CD4-positive, alpha-beta T cell treated with Interleukin-2 at 100 ng/mL for 4 hours (primary cell): ENCODE measurements at places on chromosomes 12 and 14.

GRCh38 chr12:126114441-126114840, 1049.2 kb downstream of the AACS start:
- no peak for DNase-seq

DNA sequence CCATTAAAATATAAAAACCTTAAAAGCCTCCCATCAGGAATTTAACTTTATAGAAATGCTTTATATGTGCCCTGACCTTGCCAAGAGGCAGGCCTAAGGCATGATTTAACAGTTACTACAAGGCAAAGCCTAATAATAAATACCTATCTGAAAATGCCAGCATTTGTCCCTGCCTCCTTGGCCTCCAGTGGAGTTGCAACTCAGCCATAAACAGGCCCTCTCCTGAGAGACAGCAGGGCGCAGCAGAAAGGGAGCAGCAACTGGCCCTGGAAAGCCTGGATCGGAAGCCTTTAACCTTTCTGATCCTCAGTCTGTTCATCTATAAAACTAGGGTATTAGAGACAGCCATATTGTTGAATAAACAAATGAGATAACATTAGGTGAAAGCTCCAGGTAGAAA, 324.4 kb downstream of the PAWR start:
- no peak for DNase-seq

GRCh38 chr12:94101738-94102660, 46.4 kb upstream of the PLXNC1 start:
- DNase-seq: peak; percentile 92

DNA sequence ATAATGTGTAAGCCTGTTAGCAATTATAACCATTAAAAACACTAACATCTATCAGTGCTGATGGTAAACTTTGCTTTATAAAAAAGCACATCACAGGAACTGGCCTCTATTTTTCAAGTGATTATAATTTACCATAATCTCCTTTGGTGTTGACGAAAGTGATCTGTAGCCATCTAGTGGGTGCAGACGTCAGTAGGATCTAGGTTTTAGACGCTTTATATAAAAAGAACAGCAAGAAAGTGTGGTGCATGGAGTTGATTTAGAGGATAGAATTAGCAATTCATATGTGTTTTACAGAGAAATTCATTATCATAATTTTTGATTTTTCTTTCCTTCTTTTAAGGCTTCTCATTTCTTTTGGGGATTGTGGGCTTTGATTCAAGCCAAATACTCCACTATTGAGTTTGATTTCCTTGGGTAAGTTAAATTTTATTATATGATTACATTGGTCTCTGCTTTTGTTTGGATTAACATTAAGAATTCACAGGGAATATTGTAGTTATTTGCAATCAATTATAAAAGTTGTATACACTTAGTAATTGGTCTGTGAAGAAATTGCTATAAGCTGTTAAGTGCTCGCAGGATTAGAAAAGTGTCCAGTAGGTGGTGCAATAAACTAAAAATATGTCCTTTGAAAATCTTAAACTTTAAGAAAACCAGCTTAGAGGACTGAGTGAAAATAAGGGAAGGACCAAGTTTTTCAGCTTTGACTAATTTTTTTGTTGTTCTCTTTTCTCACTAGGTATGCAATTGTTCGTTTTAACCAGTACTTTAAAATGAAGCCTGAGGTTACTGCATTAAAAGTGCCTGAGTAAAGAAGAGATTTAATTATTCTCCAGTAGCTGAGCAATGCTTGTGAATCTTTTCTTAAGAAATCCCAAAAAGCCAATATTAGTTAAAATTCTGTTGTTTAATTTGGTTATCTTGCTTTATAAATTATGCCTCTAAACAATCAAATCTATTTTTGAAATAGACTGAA, 59.5 kb downstream of the ETNK1 start:
- DNase-seq: peak; percentile 45

- no peak for DNase-seq
Observed at GRCh38 chr12:104596134-104596799, 139.5 kb downstream of the CHST11 start.

GRCh38 chr12:67475725-67476124, 172.8 kb upstream of the DYRK2 start:
- no peak for DNase-seq

- no peak for DNase-seq
Observed at GRCh38 chr14:51807356-51807755, 53.1 kb upstream of the GNG2 start.

- no peak for DNase-seq
Observed at GRCh38 chr12:58069268-58069963, 128.0 kb downstream of the ATP23 start.

DNA sequence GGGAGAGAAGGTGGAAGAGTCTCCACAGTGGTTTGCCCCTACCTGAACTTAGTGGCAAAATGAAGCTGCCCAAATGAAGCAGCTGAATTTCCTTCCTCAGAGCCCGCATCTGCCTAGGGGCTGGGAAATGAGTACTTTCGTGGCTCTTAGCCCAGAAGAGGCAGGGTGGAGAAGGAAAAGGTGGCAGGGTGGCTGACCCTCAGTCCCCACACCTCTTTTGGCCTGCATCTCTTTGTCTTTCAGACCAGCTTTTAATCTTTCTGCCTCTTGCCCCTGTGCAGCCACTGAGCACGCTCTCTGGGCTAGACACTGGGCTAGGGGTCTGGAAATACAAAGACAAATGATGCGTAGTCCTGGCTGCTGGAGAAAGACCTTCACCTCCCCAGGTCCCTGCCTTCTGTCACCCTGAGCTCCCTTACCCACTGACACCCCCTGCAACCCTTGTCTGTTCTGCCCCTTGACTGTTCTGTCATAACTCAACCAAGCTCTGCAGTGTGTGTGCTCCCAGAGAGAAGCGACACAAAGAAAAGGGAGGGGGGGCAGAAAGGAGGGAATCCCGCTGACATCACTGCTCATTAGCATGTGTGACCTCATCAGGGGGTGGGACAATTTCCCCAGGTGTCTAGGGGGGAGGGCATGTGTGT, 371 bp upstream of the REM2 start:
- DNase-seq: peak; percentile 42

DNA sequence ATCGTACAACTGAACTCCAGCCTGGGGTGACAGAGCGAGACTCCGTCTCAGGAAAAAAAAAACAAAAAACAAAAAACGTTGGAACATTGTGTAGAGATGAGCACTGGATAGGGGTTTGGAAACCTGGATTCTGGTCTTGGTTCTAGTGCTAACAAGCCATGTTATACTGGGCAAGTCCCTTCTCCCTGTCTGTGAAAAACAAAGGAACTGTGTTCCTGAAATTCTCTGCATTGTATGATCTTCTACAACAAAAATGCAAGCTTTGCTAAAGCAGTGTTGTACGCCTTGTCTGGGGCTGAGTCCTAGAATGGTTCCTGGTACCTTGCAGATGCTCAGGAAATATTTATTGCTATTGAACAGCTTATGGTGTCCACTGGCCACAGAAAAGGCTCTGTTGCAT, 13.4 kb downstream of the GPRC5D start:
- no peak for DNase-seq

DNA sequence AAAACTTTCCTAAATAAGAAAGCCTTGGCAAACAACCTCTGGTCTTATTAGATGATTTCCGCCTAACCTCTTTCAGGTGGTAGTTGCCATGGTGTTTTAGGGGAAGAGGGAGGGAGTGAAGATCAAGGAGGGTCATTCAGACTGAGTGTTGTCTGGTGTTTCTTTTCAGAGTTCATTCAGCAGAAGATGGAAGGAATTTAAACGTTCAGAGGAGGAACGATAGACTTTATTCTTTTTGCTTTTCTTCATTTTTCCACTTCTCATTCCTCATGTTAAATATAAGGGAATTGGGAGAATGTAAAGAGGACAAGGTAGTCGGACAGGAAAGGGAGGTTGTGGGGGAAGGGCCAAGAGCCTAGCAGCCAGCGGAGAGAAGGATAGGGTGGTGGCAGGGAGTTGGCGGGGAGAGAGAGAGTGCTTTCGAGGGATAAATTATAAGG, 17.4 kb upstream of the SALL2 start:
- no peak for DNase-seq

DNA sequence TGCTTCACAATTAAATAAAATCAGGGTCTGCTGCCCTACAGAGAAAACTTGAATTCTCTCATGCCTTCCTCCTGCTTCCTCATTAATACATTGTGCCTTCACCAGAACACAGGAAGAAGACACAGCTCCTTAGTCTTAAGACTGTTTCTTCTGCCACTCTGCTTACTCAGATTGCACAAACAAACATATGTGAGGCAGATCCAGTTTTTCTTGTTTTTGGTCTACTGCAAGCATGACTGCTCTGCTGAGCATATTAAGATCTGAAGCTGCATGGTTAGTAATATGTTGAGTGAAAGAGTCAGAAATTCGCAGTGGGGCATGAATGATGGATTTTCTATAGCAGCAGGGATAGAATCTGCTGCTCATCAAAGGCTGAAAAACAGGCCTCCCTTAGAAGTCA, 321.1 kb upstream of the STXBP6 start:
- DNase-seq: no peak

DNA sequence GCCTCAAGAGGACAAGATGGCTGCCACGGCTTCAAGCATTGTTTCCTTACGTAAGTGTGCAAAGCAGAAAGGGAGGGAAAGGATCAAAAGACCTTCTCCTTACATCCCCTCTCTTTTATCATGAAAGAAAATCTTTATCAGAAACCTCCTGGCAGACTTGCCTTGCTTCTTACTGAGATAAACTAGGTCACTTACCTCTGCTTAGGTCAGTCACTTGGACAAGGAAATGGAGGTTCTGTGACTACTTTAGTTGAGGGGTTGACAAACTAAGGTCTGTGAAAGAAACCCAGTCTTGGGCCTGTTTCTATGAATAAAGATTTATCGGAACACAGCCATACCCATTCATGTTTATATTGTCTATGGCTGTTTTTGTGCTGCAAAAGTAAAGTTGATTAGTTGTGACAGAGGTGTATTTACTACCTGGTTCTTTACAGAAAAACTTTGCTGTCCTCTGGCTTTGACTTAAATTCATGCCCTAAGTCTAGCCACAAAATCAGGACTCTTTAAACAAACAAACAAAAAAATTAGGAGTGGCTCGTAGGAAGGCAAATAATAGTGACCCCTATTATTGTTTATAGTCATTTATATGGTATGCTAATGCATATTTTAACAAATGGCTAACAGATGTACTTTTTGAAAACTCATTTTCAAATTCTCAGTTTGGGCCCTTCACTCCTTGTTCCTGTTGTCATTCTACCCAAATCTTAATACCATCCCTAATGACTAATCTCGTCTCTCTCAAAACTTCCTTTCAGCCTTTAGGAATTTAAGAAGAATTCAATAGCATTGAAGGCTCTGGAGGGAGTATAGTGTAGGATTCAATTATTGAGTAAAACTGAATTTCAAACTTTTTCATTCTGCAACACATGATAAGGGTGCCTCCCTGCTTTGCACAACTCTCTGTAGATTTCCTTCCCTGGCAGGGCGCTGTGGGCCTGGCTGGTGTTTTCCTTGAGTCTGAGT, 42.0 kb upstream of the ATP2B1 start:
- DNase-seq: no peak

GRCh38 chr12:14284184-14284722, 81.2 kb upstream of the ATF7IP start:
- DNase-seq: no peak

DNA sequence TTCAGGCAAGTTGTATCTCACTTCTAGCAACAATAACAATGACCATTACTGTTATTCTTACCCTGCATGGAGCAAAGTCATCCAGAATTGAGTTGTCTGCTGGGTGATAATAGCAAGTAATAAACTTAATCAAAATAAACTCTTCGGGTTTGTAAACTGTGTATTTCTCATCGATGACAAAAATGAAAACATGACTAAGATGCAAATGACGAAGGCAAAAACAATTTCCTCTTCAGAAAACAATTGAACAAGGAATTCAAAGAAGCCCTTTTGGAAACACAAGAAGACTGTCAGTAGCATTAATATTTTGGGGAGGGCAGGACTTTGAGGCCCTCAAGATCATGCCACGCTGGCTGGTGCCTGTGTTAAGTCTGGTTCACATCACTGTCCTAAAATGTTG, 232.0 kb downstream of the BTG1 start:
- no peak for DNase-seq

DNA sequence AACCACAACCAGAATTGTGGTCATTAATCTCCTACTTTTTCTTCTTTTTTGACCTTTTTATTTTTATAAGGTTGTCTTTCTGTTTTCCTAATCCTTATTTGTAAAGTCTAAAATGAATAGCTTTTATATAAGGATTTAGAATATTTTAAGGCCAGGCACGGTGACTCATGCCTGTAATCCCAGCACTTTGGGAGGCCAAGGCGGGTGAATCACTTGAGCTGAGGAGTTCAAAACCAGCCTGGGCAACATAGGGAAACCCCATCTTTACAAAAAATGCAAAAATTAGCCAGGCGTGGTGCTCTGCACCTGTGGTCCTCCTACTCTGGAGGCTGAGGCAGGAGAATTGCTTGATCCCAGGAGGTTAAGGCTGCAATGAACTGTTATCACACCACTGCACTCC, 55.1 kb downstream of the IFT81 start:
- DNase-seq: no peak

- DNase-seq: no peak
Observed at GRCh38 chr12:24881227-24881626, 67.7 kb downstream of the BCAT1 start.

- DNase-seq: no peak
Observed at GRCh38 chr12:123118497-123118896, 32.4 kb downstream of the PITPNM2 start.

- DNase-seq: no peak
Observed at GRCh38 chr12:59059088-59059935, 139.0 kb upstream of the LRIG3 start.
